Esophagus squamous epithelium (tissue), 5 donors: ENCODE measurements at places on chromosomes 7 and 10.

DNA sequence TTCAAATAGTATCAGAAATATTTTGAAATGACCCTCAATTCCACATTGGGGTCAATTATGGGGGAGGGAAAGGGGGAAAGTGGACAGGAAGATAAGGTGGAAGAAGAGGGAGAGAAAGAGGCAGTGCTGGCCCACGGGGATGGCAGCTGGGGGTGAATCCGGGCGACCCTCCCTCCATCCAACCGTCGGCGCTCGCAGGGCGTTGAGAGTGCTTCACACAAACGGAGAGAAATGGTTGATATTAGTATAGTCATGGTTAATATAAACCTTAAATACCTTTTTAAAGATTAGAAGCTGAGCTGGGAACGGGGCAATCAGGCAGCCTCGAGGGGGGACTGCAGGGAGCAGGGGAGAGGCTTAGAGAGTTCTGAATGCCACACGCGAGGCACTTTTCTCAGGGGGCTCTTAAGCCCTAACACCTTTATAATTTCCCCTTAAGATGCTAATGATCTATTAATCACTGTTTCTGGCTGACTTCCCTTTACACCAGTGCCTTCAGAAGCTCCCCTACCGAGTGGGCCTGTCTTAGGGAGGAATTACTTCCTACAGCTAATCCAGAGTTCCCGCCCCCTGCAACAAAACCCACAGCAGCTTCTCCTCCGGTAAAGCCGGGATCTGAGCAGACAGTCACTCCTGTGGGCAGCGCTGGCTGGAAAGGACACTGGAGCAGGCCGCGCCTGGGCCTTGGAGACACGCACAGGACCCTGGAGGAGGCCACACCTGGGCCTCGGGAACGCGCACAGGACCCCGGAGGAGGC is 39.5 kb downstream of the PRKAG2 start:
- no peak for DNase-seq

- no peak for DNase-seq
Observed at GRCh38 chr10:26624006-26624405, 73.5 kb upstream of the PDSS1 start.

DNA sequence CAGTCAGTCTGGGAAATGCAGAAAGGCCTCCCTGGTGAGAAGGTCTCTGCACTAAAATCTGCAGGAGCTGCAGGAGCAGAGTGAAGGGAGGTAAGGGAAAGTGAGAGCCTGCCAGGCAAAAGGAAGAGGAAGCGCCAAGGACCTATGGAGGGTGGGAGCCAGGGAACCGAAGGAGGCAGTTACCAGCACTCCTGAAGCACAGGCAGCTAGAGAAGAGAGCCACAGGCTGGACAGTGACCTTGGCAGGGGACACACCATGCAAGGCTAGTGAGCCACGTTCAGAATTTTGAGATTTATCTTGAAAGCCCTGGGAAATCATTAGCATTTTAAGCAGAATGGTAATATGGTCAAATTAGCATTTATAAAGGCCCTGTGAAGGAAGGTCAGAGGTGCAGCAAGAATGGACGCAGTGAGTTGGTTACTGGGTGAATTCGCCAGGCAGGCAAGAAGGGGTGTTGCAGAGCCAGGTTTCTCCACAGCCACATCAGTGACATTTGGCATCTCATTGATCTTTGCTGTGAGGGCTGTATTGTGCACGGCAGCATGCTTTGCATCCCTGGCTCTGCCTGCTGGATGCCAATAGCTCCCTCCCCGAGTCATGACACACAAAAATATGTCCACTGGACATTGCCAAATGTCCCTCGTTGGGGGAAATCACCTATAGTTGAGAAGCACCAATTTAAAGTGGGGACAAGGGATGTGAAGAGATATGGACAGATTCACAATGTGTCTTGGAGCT is 54.7 kb upstream of the LANCL2 start:
- no peak for DNase-seq

DNA sequence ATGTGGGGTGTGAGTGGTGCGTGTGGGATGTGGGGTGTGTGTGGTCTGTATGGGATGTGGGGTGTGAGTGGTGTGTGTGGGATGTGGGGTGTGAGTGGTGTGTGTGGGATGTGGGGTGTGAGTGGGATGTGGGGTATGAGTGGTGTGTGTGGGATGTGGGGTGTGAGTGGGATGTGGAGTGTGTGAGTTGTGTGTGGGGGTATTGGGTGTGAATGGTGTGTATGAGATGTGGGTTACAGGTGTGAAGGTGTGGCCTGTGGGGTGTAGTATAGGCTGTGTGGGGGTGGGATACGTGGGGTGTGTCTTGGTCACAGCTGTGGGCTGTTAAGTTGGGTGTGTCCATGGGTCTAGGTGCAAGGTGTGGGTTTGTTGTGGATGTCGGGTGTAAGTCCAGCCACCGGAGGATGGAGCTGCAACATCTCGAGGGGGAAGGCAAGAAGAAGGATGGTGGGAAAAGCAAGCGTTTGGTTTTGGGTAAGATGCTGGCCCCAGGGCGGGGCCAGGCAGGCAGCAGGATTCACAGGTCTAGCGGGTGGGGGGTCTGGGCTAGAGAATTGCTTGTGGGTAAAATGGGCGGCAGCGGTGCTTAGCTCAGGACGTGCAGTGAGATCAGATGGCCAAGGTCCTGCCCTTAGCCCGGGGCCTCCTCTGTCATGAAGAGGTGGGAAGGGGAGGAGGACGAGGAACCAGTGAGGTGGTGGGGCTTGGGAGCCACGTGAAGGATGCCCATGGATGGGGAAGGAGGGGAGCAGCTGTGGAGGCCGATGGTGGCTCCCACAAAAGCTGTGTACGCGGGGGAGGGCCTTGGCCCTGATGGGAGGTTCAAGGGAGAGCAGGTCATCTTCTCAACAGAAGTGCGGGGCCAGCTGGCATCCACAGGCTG is 60.1 kb downstream of the CFAP46 start:
- no peak for DNase-seq

DNA sequence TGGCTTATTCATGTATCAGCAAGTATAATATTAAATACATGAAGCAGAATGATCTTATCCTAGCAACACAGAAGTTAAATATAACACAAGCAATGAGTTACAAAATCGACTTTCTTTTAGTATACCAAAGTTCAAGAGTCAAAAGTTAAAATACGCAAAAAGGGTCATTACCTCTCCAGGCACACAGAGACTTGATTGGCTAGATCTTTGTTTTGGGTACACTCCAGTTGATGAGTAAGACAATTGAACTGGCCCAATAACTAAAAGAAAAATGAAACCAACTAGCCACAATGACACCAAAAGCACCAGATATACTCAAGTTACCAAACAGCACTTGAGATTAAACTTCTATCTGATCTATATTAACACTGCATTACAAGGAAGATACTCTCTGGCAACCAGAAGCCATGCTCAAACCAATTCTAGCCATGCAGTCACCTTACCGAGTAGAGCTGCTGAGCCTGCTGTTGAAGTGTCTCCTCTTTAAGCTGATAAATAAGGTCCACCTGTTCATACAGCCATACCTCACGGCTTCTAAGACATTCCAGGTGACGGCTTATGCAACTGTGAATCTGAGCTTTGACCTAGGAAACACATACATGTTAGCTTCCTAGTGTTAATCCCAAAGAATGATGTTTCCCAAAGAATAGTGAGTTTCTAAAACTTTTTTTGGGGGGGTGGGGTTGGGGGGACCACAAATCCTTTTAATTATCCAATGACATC is 15.6 kb downstream of the NCOA4 start:
- no peak for DNase-seq

DNA sequence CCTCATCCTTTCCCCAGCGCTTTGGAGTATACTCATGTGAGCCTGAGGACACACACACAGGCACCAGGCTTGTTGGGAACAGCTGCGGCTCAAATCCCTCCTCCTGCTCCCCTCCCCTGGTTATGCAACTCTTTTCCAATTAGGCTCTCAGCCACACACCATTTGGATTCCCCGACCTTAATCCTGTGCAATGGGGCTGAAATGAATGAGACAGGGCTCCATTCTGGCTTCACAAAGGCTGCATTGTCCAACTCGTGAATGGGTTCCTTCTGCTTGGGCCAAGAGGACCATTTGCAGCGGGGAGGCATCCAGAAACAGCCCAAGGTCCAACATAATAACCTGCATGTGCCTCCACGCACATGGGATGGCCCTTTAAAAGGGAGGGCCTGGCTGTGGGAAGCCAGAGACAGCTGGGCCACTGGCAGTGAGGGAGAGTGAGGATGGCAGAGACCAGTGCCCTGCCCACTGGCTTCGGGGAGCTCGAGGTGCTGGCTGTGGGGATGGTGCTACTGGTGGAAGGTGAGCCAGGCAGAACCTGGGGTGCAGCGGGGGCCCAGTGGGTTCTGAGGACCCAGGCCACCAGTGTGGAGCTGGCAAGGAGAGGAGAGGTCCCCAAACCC is at the start of gene RGR:
Gene RGR, plus strand, starts transcription at position 403 of the 620 bp plus-strand sequence. Its CDS starts 38 bp downstream, at position 441.
- no peak for DNase-seq

DNA sequence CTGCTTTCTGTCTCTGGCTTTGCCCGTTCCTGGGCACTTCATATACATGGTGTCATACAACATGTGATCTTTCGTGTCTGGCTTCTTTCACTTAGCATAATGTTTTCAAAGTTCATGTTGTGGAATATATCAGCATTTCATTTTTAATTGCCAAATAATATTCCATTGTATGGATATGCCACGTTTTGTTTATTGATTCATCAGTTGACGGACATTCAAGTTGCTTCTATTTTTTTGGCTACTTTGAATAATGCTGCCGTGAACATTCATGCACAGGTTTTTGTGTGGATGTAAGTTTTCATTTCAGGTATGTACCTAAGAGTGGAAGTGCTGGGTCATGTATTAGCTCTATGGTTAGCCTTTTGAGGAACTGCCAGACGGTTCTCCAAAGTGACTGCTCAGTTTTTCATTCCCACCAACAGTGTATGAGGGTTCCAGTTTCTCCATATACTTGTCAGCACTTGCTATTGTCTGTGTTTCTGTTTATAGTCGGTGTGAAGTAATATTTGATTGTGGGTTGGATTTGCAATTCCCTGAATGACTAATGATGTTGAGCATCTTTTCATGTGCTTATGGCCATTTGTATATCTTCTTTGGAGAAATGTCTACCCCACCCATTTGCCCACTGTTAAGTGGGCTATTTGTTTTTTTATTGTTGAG is 401.4 kb upstream of the GALNT17 start:
- no peak for DNase-seq

DNA sequence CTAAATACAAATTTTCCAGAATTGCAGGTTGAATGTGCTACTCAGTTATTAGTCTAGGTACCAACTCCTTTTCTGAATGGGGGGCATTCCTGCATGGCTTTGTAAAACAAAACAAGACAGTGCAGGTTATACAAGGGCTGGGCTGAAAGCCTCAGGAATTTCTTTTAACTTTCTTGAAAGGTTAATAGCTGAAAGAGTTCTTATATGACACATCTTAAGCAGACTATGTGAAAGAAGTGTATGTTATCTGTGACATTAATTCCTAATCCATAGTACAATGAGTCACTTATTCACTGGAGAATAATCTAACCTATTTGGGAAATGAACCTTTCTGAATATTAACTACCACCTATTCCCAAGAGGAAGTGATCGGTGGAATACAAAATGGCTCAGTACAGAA is 115.6 kb upstream of the FAM133B start:
- no peak for DNase-seq

DNA sequence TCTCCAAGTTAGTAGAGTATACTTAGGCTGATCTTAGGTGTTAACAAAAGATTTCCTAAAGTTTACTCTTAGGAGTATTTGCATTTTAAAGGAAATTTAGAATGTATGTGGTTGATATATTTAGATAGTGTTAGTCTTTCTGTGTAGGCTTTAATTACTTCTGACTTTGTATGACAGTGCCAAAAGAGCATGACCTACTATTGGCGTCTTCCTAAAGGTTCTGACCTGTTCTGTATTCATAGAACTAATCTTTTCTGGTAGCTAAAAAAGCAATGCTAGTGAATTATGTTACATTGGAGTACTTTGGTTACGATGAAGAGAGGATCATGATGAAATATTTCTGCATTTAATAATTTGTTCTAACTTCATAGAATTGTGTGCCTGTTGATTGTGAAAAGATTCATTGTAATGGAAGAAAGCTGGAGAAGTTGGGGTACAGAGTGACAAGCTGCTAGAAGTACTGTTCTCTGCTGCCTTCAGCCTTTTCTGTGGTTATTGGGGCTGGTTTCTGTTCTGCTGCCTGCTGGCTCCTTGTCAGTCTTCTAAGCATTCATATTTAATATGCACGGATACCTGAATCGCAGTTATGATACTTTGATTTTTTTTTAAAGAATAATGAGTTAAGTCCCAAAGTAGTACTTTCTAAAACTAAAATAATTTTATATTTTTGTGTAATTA is 13.2 kb downstream of the WAC start:
- no peak for DNase-seq

GRCh38 chr7:55570939-55571338 is 1.4 kb downstream of the VOPP1 start:
- DNase-seq, result no peak

- DNase-seq, result no peak
Observed at GRCh38 chr7:27239387-27240014, 3.1 kb upstream of the EVX1 start.

- DNase-seq, result no peak
Observed at GRCh38 chr7:1274121-1274875, 41.6 kb downstream of the UNCX start.

DNA sequence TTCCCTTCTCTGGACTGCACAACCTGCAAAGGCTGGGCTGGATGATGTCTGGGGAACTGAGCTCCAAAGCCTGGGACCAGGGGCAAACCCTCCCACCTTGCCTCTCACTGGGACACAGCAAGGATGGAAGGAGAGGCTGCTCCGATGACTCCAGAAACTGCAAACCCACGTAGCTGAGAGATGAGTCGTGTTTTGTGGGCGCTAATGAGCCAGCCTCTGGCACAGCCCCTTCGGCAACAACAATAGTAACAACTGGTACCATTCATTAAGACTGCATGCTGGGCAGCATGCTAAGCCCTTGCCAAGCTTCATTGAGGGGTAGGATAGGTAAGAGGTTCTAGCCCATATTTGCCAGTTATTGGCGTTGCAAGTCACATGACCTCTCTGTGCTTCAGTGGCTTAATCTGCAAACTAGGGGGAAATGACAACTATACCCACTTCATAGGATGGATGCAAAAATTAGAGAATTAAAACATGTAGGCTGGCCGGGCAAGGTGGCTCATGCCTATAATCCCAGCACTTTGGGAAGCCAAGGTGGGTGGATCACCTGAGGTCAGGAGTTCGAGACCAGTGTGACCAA is 145.9 kb downstream of the SH3PXD2A start:
- DNase-seq, result no peak

GRCh38 chr10:122078965-122079795 is 90.2 kb downstream of the TACC2 start:
- no peak for DNase-seq

DNA sequence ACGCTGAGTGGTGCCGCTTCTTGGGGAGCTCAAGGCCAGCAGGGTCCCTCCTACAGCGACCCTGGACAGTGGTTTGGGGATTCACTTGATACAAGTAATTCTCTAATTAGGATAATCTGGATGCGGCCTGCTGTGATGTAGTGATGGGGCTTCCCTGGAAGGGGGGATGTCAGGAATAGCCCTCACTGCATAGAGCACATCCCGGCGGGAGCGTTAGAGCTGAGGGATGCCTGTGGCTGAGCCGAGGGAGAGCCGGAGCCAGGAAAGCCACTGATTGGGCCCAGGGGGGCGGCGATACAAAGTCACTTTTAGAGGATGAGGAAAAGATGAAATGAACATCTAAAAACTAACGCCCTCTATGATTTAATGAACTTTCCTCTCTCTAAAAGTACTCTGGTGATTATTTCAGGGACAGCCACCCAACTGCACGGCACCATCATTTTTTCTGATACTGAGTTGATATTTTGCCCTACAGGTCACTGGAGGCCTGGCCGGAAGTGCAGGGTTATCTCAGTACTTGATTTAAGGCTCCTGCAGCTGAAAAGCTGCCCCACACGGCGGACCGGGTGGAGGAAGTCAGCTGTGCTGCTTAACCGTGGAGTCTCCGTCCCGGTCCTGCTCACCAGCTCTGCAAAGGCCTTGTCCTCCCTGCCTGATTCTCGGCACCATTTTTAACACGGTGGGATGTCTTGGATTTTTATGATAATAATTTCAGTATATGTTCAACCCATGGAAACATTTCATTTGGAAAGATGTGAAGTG is 518.8 kb downstream of the DNAJB6 start:
- no peak for DNase-seq
